ENCODE measurements at places on chromosomes 6 and 20.

GRCh38 chr6:132954936-132955335 lies 140.6 kb downstream of the RPS12 start:
- no peak for DNase-seq

DNA sequence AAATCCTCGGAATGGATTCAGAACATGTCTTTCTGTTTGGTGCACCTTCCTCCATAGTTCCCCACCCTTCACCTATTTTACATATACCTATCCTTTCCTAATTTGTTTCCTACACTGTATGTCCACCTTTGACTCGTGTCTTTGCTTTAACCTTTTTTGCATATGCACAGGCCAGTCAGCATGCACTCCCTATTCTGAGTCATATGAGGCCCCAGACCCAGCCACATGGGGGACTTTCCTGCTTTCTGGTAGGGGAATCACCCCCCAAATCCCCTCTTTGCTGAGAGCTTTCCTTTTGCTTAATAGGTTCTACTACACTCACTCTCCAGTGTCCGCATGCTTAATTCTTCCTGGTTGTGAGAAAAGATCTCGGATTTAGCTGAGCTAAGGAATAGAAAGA lies 393.8 kb upstream of the IMPG1 start:
- no peak for DNase-seq

DNA sequence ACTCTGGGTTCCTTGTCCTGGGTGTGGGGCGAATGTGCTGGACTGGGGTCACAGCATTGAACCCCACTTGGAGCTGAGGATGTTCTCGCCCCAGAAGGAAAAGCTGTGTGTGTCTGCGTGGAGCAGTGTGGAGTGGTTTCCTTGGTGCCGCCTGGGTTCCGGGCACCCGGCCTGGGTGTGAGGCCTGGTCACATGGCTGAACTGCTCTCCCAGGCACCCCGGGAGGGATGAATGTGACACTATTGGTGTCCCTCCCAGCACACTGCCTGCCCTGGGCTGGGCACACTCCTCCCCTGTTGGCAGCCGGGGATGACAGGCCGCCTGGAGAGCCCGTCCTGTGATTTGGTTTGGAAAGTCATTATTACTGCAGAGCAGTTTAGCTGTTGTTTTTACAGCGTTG lies 12.3 kb downstream of the MYT1 start:
- no peak for DNase-seq

- no peak for DNase-seq
Observed at GRCh38 chr6:13418844-13419243, 68.6 kb downstream of the GFOD1 start.

- no peak for DNase-seq
Observed at GRCh38 chr6:30510419-30511168, 21.3 kb downstream of the HLA-E start.

GRCh38 chr6:138504764-138505689 lies 5.7 kb upstream of the NHSL1 start:
- no peak for DNase-seq

DNA sequence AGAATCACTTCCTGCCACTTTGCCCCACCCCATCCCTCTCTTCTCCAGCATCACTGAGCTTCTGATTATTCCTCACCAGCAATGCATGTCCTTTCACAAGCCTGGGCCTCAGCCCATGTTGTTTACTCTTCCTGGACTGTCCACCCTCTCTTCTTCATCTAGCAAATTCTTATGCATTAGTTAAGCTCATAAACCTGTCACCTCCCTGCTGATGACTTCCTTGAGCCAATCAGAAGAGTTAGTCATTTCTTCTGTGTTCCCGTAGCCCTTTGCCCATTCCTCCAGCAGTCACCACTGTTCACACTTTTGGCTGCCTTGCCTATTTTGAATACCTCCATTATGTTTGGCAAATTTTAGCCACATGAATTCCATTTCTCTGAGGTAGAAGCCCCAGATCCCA lies 4.1 kb upstream of the CRYBG1 start:
- no peak for DNase-seq

DNA sequence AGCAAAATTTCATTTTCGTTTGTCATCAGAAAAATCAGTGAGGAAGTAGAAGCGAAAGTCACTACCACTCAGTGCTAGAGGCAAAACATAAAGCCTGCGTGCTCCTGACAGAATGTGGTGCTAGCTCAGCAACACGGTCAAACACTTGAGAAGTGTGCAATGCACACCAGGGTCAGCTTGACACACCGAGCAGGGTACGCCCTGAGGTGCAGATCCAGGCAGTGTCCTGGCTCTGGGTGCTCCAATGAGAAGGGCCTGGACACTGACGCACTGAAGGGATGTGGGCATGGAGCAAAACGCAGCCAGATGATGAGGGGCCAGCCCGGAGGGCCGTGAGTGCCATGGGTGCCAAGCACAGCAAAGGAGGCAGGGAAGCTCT lies 5.9 kb downstream of the RNASET2 start:
- DNase-seq, result peak; percentile 37

DNA sequence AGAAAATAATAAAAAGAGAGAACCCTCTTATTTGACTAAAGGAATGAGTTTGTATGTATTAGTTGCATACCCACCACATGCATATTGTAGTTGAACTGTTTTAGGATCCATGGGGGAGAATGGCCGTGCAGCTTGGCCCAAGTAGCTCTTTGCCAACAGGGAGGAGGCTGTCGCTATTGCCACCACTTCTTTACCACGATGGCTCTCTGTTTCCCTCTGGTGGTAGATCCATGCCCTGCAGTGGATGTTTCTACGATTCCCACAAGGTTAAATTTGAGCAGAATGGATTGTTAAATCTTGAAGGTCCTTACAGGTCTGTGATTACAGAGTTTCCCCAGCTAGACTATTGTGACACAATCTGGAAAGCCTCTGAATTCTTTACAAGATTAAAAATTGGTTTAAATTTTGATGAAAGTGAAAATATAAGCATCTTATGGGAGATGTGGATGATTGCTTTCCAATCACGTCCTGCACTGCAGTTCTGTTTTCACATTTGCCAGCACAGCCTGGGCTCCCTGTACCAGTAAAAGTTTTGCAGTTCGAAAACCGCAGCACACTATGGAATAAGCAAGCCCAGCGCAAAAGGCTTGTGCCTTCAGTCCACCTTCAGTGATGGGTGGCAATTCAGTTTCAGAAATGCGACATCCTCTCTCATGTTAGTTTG lies 34.4 kb upstream of the FNDC1 start:
- DNase-seq, result peak; percentile 81

DNA sequence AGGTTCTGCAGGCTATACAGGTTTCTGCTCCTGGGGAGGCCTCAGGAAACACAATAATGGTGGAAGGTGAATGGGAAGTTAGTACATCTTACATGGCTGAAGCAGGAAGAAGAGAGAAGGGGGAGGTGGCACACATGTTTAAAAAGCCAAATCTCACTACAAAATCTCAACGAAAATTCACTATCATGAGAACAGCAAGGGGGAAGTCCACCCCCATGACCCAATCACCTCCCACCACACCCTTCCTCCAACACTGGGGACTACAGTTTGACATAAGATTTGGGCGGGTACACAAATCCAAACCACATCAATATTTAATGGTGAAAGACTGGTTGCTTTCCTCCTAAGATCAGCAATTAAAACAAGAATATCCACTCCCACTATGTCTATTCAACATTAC lies 13.8 kb upstream of the POLR1H start:
- DNase-seq, result no peak

DNA sequence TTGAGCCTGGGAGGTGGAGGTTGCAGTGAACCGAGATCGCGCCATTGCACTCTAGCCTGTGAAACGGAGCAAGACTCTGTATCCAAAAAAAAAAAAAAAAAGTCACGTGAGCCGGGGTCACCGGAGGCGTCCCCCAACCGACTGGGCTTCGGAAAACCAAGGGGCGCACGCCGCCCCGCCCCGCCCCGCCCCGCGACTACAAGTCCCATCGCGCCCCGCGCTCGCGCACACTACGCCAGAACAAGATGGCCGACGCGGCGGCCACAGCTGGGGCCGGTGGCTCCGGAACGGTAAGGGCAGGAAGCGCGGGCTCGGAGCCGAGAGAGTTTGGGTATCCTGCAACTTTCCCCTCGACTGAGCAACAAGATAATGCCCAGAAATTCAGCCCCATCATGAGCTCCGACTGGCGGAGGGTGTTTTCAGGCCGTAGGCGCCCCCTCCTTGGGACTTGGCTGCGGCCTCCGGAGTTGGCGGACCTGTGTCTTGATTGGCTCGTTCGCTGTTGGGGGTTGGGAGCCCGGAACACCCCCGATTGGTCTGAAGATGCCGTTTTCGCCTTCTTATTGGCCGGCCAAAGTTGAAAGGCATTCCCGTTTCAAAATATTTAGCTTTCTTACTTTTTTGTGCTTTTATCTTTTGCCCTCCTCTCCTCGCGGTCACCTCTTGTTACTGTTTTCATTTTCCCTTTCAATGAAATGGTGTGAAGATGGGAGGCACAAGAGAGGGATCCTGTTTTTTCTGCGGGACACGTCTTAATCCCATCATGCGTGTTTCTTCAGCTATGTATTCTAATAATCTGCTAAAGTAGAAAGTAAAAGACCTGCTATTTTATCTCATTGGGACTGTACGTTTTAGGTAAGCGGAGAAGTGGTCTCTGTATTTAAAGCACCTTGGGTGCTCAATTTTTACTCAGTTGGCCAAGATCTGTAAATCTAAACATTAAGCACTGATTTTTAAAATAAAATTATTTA lies at the start of gene TAF8:
Gene TAF8, plus strand, starts transcription at position 228 of the 971 bp plus-strand sequence. Its CDS starts 18 bp downstream, at position 246.
- peak; percentile 94 for DNase-seq

- no peak for DNase-seq
Observed at GRCh38 chr6:211871-212497, 80.3 kb upstream of the DUSP22 start.

GRCh38 chr6:139290787-139291311 lies 949 bp downstream of the TXLNB start:
- DNase-seq, result no peak

DNA sequence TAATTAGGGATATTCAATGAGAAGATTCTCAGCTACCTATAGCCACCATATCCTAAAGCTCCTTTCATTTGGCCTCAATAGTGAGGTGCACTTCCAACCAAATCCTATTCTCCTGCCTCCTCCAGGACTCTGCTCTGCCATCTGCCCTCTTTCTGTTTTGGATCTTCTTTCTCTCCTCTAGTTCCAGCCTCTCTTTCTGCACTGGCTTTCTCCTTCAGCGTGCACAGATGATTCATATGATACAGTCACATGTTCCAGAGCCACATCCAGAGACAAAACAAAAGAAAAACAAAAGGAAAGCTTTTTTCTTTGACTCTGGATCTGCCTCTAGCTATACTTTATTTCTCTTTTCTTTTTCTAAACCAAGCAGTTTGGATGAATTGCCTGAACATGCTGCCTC lies 531.9 kb upstream of the MAN1A1 start:
- DNase-seq, result no peak

GRCh38 chr6:117389227-117390057 lies 36.3 kb downstream of the ROS1 start:
- DNase-seq, result no peak

DNA sequence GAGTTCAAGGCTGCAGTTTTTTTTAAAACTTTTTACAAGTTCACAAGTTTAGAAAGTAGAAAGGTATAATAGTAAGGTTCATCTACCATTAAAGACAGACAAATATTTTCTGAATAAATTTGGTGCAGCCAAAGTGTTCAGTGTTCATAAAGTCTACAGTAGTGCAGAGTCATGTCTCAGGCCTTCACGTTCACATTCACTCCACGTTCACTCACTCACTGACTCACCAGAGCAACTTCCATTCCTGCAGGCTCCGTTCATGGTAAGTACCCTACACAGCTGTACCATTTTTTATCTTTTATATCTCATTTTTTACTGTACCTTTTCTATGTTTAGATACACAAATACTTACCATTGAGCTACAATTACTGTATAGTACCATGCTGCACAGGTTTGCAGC lies 67.6 kb downstream of the B4GALT5 start:
- no peak for DNase-seq

GRCh38 chr20:62815066-62815991 lies 1.5 kb upstream of the COL9A3 start:
- no peak for DNase-seq

DNA sequence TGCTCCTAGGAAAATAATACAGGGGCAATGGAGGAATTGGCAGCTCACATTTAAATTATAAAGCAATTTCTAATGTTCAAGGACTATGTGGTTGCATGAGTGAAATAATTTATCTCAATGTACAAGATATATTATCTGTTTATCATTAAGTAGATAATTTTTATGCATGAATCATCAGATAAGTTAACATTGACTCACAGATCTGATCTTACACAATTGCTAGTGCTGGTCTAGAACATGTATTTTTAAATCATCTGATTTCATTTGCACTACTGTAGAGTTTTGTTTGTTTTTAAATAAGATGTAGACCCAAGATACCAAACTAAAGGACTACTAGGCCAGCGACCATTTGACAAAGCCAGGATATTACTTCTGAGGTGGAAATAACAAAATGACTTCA lies 199.2 kb downstream of the BMP2 start:
- DNase-seq, result no peak

GRCh38 chr6:18595774-18596530 lies 208.8 kb downstream of the RNF144B start:
- peak; percentile 48 for DNase-seq

GRCh38 chr6:85600713-85601313 lies 7.2 kb upstream of the SNX14 start:
- DNase-seq, result no peak

DNA sequence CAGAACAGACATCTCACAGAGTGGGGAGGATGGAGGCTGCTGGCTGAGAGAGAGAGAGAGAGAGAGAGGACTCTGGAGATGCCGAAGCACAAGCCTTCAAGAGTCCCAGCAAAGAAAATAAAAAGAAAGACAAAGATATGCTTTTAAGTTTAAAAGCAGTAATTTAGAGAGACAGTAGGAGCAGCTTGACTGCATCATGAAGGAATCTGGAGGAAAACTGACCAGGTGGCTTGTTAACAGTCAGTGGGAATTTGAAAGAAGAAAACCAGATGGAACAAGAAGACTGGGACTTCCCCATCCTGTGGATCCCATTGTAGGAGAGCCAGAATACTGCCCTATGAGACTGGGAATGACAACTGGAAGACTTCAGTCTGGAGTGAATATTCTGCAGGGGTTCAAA lies 46.3 kb upstream of the PLN start:
- DNase-seq, result no peak

- DNase-seq, result no peak
Observed at GRCh38 chr6:105164418-105164817, 15.4 kb downstream of the POPDC3 start.

DNA sequence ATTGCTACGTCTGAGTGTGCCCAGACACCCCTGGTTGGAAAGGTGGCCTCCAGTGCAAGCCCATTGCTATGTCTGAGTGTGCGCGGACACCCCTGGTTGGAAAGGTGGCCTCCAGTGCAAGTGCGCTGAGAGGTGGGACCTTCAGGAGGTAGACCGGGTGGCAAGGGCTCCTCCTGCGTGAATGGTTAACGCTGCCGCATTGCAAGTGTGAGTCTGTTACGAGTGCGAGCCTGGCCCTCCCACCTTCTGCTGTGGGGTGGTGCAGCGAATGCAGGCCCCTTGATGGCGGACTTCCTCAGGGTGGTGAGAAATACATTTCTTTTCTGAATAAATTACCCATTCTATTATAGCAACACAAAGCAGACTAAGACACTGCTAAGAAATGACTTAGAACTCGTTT lies 208.8 kb downstream of the DLL1 start:
- DNase-seq, result no peak

DNA sequence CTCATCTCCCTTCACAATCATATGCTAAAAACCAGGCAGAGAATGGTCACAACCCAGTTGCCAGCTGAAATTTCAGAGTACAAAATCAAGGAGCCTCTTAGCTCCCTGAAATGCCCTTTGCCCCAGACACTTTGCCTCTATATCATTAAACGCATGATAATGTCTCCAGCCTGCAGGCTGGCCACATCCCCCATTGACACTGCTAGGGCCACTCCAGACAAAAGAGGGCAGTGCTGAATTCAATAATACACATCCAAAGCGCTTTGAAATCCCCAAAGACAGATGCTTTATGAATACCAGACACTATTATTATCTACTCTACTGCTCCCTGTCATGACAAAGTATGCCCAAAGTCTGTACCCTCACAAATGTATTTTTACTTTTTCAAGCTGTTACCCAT lies 348.3 kb upstream of the POU3F2 start:
- DNase-seq, result no peak

Data from stimulated activated CD4-positive, alpha-beta T cell treated with anti-CD3 and anti-CD28 coated beads, Interleukin-15, amount 100 ng/mL, for 24 hours (primary cell).